ENCODE measurements at places on chromosomes 1 and 21.

DNA sequence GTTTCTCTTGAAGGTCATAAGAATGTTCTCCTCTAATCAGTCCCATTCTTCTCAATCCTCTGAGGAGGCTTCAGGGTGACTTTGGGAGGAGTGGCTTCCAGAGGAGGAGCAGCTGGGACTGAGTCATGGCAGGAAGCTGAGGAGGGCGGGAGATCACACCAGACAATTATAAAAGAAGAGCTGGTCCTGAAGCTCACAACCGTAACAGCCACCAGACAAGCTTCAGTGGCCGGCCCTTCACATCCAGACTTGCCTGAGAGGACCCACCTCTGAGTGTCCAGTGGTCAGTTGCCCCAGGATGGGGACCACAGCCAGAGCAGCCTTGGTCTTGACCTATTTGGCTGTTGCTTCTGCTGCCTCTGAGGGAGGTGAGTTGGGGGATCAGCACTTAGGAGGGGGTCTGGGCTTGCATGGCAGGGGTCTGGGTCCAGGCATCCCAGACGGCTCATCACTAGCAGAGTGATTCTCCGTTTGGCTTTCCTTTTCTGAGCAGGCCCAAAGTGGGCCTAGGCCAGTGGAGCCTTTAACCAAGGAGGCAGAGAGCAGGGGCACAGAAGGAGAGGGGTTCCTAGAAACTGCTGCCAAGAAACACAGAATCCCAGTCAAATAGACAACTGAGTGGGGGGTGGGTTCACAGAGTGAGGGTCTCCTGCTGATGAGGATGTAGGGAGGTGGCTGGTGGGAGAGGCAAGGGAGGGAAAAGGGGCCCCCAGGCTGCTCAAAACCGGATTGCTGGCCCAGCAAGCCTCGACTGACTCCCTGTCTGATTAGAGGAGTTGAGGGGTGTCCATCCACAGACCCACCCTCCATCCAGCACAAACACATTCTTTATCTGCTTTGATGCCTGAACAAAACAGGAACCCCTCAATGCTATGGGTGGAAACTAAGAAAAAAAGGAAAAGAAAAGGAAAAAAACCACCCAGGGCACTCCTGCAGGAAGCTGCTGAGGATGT, at the start of gene ECM1:
ECM1 (plus strand) TSS at position 198 of the 953 bp plus-strand sequence; CDS start at position 299, 101 bp downstream.
- DNase-seq, result no peak

DNA sequence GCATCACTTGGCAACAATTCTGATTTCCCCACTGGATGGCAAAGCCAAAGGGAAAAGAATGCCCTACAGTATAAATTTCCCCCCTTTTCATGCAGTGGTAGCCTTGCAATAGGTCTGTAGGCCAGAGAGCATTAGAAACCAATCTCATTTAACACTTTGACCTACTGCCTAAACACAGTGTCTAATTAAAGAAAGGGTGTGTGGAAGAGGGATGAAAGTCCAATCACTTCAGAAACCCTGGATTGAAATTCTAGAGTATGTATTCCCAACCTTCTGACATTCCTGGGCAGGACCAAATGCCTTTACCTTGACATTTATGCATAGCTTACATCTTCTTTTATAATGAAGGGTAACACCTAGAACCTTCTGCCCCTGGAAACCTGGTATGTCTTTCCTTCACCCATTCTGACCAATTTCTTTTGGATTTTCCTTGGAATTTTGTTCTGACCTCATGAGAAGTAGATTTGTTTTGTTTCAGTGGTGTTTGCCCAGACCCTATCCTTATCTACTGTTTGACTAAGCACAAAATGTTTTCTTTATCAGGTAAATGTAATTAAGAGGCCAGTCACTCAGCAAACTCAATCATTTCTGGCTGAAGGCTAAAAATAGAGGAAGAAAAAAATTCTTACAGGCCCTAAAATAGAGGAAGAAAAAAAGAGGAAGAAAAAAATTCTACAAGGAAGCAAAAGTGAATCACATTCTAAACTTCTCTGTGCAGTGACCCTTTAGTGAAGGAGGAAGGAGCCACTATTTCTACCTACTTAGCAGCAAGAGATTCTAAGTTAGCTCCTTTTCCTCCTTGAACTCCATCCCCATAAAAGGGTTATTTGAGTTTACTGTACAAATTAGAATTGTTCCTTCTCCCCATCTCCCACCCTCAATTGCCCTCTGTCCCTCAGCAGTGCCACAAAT, 129.5 kb upstream of the DSCAM start:
- DNase-seq, result no peak

GRCh38 chr21:42081931-42082381, 10.8 kb downstream of the UMODL1 start:
- DNase-seq, result no peak

DNA sequence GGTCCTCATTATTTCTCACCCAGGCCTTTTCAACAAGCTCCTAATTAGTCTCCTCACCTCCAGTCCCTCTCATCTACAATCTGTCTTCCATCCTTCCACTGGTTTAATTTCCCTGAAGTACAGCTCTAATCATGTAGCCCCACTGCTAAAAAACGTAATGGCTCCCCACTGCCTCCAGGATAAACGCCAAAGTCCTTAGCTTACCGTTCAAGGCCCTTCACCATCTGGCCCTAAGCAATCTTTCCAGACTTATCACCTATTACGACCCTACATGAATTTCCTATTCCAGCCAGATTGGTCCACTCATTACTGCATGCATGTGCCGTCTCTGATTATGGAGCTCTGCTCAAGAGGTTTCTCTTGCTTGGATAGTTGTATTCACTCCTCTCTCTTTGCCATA, 83.1 kb upstream of the DAB1 start:
- no peak for DNase-seq

- DNase-seq, result no peak
Observed at GRCh38 chr1:236051242-236051791, 13.6 kb downstream of the NID1 start.

GRCh38 chr21:38959692-38960061, 153.9 kb downstream of the ETS2 start:
- DNase-seq, result no peak

- no peak for DNase-seq
Observed at GRCh38 chr1:110102081-110102480, 10.2 kb upstream of the UBL4B start.

DNA sequence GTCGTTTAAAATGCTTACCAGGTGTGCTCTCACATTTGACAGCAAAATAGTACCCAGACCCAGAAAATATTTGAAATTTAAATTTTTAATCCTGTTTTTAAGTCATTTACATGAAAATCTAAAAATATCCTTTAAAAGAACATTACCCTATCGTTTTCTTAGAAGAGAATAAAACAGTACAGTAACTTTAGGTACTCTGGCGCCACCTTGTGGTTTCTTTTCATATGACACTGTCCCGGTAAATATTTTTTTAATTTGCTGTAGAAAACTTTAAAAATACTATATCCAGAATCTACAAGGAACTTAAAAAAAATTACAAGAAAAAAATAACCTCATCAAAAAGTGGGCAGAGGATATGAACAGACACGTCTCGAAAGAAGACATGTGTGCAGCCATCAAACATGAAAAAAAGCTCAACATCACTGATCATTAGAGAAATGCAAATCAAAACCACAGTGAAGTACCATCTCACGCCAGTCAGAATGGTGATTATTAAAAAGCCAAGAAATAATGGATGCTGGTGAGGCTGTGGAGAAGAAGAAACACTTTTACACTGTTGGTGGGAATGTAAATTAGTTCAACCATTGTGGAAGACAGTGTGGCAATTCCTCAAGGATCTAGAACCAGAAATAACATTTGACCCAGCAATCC, 129.2 kb downstream of the RGS21 start:
- peak; percentile 34 for DNase-seq

GRCh38 chr1:160522622-160523345, at the start of gene SLAMF6:
SLAMF6 (minus strand) TSS chr1:160523255; CDS start chr1:160523192, 63 bp downstream.
- DNase-seq, result peak; percentile 38

GRCh38 chr1:220884981-220885918, 6.0 kb downstream of the HLX start:
- no peak for DNase-seq
